ENCODE measurements at places on chromosomes 13 and 19.

DNA sequence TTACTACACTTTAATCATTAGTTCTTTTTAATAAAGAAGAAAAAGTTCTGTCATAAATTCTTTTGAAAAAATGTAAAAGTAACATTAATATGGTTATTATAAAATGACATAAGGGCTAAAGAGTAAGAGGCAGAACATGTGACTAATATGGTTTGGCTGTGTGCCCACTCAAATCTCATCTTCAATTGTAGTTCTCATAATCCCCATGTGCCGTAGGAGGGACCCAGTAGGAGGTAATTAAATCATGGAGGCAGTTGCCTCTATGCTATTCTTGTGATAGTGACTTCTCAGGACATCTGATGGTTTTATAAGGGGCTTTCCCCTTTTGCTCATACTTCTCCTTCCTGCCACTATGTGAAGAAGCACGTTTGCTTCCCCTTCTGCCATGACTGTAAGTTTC lies 104.5 kb downstream of the UGGT2 start:
- peak; percentile 52 for DNase-seq

DNA sequence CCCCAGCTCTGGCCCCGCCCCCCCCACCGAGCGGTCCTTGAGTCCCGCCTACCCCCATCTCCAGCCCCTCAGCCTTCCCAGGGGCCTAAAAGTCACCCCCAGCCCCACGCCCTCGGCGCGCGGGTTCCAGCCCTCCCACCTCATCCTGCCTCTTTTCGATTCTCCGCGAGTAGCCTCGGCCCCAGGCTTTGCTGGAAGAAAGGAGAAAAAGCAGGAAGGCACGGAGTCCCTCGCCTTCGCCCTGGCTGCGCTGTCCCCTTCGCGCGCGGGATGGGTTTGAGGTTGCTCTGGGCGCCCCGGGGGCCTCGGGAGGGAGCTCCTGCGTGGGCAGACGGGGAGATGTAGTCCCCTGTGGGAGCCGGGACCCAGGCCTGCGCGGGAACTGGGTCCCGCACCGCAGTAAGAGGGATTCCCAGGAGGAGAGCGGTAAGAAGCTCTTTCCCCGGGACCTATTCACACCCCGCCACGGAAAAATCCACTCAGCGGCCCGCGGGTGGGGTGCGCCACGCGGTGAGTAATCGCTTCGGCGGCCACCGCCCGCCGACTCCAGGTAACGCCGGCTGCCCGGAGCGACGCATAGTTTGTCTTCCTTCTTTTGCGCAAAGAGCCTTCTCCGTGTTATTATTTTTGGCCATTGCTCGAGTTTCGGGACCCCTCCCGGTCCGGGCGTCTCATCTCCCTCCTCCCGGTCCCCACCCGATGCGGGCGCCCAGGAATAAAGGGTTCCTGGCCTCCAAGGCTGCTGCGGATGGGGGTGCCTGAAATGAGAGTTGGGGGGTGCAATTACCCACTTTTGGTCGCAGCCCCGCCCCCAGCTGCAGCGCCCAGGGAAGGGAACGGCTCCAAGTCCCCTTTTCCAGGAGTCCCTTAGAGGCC lies 865 bp upstream of the CRLF1 start:
- DNase-seq, result no peak

DNA sequence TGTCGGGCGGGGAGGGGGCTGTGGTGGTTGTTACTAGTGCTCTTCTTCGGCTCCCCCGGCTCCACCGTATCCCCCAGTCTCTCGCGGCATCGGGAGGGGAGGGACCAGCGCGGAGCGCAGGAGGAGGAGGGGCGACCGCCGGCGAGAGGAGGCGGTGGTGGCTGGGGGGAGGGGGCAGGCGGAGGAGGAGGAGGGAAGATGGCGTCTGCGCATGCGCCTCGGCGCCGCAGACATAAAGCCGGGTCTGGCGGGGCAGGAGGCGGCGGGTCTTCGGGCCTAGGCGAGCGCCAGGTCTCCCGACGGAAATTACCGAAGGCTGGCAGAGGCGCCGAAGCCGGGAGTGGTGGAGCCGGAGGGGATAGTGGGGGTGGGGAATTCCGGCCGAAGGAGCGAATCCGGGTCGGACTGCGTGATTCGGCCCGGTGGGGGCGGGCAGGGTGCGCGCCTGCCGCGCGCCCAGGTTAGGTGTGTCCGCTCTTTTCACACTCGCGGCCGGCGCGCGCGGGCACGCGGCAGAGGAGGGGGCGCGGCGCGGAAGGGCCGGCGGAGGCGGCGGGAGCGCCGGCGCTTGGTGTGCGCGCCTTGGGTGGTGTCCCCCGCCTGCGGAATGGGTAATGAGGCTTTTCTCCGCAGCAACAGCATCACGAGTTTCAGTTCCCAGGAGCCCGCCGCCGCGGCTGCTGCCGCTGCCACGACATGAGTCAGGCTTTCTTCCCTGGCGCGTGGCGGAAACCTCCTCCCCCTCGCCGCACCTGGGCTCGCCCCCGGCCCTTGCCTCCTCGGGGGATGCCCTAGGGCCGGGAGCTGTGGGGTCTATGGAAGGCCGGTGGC lies 1.3 kb upstream of the TSC22D1 start:
- peak; percentile 95 for DNase-seq

DNA sequence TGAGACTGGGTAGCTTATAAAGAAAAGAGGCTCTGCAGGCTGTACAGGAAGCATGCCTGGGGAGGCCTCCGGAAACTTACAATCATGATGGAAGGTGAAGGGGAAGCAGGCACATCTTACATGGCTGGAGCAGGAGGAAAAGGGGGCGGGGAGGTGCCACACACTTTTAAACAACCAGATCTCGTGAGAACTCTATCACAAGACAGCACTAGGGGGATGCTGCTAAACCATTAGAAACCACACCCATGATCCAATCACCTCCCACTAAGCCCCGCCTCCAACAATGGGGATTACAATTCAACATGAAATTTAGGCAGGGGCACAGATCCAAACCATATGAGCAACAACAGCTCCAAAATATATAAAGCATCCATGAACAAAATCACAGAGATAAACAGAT lies 46.5 kb upstream of the GTF2F2 start:
- DNase-seq, result no peak

GRCh38 chr13:91304741-91305140 lies 42.7 kb upstream of the MIR17HG start:
- DNase-seq, result no peak

DNA sequence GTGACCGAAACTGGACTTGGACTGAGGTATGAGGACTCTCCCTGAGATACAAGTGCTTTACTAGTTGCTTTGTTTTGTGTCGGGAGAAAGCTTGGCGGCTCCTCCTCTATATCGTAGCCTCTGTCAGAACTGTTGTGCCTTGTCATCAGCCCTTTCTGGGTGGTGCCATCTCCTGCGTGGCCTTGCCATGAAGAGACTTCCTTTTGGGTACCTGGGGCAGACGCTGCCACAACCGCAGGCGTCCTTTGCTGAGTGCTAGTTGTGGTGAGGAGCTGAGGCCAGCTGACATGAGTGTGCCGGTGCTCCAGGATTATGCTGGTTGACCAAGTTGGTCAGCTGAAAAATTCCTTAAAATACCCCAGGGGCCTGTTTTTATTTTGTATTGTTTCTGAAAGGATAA lies 124.5 kb downstream of the AKAP11 start:
- no peak for DNase-seq

- peak; percentile 44 for DNase-seq
Measured at GRCh38 chr19:10230173-10230860, 814 bp downstream of the S1PR2 start.

DNA sequence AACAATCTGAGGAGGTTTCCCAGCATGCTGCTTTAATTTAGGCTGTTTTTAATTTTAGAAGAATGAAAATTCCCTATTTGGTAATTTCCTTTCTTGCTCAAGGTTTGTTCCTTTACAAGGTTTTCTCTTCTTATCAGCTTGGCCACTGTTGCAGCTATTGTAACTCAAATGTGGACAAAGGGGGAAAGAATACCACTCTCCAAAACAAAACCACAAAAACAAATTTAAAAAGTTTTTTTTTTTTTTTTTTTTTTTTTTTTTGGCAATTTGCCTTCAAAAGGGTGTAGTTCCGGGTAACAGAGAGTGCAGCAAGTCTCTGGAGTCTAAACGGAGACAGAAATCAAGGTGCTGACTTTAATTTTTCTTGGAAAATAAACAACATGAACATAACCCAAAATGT lies 306.4 kb upstream of the ARGLU1 start:
- DNase-seq, result no peak

Data from RKO (cell line).